Stimulated activated naive B cell treated with anti-CD40 and anti-IgM and Interleukin-4, amounts not matched to agents 10 μg/mL and 1 μg/mL and 100 μg/mL, for 72 hours (primary cell): ENCODE measurements at places on chromosomes 6 and 20.
A peak's percentile ranks its signal among the peaks of the same experiment; 100 is the strongest.

DNA sequence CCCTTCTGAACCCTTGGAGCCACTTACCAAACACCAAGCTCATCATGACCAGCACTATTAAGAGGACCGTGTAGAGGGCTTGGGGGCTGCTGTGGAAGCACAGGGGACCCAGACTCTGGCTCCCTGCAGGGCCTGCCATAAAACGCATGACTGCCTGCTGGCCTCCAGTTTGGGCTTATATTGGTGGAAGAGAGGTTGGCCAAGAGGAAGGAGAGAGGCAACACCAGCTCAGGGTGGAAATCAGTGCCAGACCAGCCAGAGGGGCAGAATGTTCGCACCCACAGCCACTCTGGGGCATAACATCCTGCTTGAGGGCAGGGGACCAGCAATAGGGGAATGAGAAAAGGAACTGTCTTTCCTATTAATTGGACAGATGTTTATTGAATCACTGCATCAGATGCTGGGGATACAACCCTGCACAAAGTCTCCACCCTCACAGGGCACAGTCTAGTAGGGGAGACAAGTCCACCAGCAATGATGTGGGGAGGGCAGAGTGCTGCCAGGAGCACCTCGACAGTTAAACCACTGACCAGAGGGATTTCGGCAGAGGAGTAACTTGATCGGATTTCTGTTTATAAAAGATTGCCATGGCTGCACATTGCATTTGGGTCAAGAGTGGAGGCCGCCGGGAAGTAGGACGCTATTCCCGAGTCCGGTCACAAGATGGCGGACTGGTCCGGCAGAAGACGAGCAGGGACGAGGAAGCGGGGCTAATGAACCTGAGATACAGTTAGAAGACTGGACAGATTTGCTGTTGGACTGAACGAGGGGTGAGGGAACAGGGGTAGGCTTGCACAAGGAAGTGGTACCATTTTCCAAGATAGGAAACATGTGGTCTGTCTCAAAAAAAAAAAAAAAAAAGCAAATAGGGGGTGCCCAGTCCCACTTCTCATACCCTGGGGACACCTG is at the start of gene LY6G5C:
LY6G5C (minus strand) TSS at position 842 of the 909 bp plus-strand sequence; CDS start at position 148, 694 bp downstream.
- DNase-seq: peak; percentile 55

DNA sequence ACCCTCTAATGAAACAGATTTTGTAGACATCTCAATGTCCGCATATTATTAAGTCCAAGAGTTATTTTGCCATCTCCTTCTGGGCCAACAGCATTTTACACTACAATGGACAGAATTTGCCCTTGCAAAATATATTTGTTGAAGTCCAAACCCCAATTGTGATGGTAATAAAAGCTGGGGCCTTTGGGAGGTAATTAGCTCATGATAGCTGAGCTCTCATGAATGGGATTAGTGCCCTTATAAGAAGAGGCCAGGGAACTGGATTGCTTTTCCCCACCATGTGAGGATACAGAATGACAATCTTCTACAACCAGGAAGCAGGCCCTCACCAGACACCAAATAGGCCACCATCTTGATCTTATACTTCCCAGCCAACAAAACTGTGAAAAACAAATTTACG is 44.9 kb upstream of the MTRF1L start:
- no peak for DNase-seq

GRCh38 chr6:157786221-157786620 is 36.8 kb upstream of the SNX9 start:
- DNase-seq: no peak

DNA sequence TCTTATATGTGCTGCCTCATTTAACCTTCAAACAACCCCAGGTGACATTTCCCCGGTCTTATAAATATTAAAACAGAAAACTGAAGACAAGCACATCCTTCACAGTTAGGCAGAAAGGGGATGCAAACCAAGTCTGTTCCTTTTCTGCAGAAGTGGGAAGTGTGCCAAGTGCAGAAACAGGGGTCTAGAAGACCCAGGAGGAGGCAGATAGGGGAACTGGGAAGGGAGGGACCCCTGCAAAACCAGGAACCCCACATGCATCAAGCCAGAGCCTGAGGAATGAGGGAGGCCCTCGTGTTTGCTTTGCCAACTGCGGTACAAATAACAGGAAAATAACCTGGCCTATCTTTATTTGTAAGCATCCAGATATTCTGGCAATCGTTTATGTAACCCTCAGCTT is 17.0 kb upstream of the CST3 start:
- DNase-seq: no peak

DNA sequence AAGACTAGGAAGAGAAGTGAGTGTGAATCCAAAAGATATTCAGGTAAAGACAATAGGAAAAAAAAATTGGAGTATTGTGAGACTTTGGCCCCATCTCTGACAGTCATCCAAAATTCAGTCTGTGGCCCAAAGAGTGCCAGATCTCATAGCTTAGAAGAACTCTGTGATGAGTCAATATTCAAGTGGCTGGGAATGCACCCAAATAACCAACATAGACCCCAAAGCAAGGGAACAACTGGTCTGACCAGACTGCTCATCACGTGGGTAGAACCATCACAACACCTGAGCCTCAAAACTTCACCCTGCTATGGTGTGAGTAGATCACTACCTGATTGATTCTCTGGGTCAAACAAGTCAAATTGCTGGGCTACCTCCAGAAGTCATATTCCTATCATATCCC is 51.1 kb upstream of the TRDN start:
- DNase-seq: no peak

DNA sequence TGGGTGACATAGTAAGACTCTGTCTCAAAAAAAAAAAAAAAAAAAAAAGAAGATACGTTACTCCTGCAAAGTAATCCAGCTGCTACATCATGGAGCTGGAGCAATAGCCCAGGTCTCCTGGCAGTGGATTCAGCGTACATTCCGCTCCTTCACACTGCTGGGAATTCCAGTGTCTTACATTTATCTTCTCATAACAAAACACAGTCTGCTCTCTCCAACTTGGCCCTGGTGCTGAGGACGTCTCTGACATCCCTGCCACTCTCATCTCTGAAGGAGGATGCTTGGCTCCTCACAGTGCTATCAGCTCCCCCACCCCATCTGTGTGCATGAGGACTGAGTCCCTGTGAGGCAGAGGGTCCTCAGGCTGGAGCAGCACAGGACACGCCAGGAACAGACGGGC is 529.8 kb downstream of the CD83 start:
- DNase-seq: no peak

DNA sequence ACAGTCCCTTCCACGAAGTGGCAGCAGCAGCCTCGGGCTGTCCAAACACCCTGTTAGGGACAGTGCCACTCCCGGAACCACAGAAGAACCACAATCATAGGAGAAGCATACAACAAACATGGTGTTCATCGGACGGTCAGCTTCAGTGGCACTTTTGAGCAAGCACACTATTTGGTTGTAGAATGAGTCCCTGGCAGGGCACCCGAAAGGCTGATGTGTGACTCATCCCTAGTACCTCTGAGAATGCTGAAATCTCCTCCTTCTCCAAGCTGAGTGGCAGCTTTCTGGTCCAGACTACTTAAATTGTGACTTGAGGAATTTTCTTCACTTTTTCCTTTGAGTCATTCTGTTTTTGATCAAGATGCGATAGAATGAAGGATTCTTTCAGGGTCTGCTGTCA is 282.5 kb downstream of the ESR1 start:
- no peak for DNase-seq

GRCh38 chr6:138117376-138117914 is 10.2 kb upstream of the PERP start:
- DNase-seq: no peak

GRCh38 chr6:27505209-27506027 is 32.5 kb upstream of the ZNF184 start:
- DNase-seq: no peak

GRCh38 chr6:87200469-87201175 is 45.3 kb downstream of the ZNF292 start:
- no peak for DNase-seq

- DNase-seq: peak; percentile 57
Measured at GRCh38 chr20:45432294-45432693, 16.4 kb downstream of the PIGT start.

DNA sequence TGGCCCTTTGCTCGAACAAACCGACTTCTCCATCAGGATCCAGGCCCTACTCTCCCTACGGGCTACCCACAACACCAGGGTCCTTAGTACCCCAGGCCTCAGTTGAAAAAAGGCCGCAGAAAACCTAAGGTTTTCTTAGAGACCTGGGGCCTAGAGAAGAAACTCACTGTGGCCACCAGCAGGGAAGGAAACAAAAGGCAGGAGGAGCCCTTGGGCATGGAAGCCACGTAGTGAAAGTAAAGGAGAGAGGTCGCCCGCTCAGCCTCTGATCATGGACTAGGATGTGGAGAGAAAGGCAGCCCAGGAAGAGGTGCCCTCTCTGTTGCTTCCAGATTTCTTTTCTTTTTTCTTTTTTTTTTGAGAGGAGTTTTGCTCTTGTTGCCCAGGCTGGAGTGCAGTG is 31.5 kb downstream of the CPNE5 start:
- DNase-seq: no peak

GRCh38 chr20:62804627-62805154 is at the start of gene OGFR:
OGFR (plus strand) TSS chr20:62804835; CDS start chr20:62804860, 25 bp downstream.
- peak; percentile 59 for DNase-seq

- DNase-seq: peak; percentile 68
Measured at GRCh38 chr6:27145731-27146455, 101.6 kb upstream of the PRSS16 start.

DNA sequence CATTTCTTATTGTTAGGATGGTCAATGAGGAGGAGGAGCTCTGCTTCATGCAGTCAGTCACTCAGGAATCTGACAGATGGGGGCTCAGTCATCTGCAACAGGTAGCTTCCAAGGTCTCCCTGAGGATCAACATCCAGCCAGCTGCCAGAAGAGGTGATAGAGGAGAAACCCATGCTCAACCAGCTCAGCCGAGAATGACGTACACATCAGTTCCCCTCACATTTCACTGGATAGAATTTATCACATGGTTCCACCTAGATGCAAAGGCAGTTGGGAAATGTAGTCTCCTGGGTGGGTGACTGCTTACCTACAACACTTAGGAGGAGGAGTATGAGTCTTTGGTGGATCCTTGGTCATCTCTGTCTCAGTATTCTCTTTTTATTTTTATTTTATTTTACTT is 144.5 kb downstream of the CEBPB start:
- no peak for DNase-seq

GRCh38 chr6:155936551-155936950 is 480.9 kb upstream of the NOX3 start:
- no peak for DNase-seq

- DNase-seq: peak; percentile 47
Measured at GRCh38 chr6:3765415-3765814, 13.9 kb upstream of the PXDC1 start.

DNA sequence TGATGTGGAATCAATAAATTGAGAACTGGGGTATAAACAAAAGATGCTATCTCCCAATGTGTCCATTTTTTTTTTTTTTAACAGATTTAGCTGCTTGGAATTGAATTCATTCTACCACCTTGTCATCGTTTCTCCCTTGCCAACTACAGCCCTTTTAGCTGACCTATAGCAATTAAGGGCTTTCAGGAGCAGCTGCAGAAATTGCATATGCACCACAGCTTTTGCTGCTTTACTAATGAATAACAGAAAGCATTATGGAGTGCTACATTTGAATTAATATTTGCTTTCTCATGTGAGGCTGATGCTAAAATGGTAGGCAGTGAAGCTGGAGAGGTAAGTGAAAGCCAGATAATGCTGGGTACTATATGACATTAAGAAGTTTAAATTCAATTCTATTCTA is 5.7 kb downstream of the SESN1 start:
- DNase-seq: no peak

- DNase-seq: no peak
Measured at GRCh38 chr20:50957276-50957675, 1.1 kb downstream of the DPM1 start.

- peak; percentile 88 for DNase-seq
Measured at GRCh38 chr6:37155394-37156312, 14.3 kb upstream of the PIM1 start.

- DNase-seq: peak; percentile 40
Measured at GRCh38 chr6:83215131-83216047, 22.2 kb downstream of the RWDD2A start.

- DNase-seq: no peak
Measured at GRCh38 chr6:11042025-11042749, 1.9 kb downstream of the ELOVL2 start.

- no peak for DNase-seq
Measured at GRCh38 chr6:5592886-5593519, 331.7 kb downstream of the FARS2 start.

GRCh38 chr6:12371641-12372146 is 81.5 kb downstream of the EDN1 start:
- no peak for DNase-seq

- no peak for DNase-seq
Measured at GRCh38 chr20:48230216-48230615, 444.9 kb upstream of the SULF2 start.

GRCh38 chr20:44891826-44892225 is 6.3 kb downstream of the YWHAB start:
- no peak for DNase-seq

GRCh38 chr6:134802426-134803058 is 147.4 kb downstream of the ALDH8A1 start:
- DNase-seq: no peak

- no peak for DNase-seq
Measured at GRCh38 chr6:147892476-147892875, 384.0 kb downstream of the SAMD5 start.

DNA sequence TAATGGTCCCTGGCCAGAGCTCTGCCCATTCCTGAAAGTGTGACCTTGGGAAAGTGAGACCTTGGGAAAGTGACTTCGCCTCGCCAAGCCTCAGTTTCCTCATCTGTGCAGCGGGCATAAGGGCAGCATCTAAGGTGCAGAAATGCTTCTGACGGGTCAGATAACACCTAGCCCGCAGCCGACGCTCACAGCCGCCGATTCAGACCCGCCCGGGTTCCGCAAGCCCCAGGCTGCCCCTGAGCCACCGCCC is 486 bp downstream of the FKBP1A start:
- no peak for DNase-seq

GRCh38 chr6:161166176-161166575 is 107.7 kb downstream of the AGPAT4 start:
- no peak for DNase-seq

DNA sequence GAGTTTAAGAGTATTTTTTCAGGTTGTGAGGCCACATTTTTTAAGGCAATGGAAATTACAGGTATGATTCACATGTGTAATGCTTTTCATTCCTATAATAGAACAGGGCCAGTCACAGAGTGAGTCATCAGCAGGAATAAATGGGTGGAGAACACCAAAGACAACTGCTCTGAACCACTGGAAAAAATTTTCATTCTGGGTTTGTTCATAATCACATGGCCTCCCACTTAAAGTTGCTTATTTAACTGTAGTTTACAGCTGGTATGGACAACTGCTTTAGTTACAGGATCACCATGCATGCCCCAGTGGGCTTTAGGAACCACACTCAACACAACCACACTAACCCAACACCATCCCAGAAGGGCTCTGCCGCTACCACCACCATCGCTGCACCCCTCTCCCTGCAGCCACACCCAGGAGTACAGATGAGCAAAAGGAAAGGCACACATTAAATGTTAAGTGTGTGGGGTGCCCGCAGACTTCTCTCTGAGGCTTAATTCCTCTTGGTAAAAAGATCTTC is 107.0 kb upstream of the DST start:
- no peak for DNase-seq

GRCh38 chr20:51220293-51220706 is 197.4 kb upstream of the KCNG1 start:
- peak; percentile 21 for DNase-seq

GRCh38 chr6:51027283-51028065 is 208.8 kb downstream of the TFAP2B start:
- no peak for DNase-seq
